ENCODE measurements at places on chromosomes 1 and 21. TPM values are rescaled to one million over a fixed set of nuclear protein-coding genes. Genes with fewer than 3 reads are reported as not detected.

Gene ETV3L
- not detected for polyA plus RNA-seq

Gene FAM151A
- polyA plus RNA-seq, result 13.5 TPM

Gene KLF17
- not detected for polyA plus RNA-seq

Gene CCDC27
- 0.73 TPM for polyA plus RNA-seq

Gene SGIP1
- polyA plus RNA-seq, result 3.5 TPM

Gene FAM72D
- polyA plus RNA-seq, result 0.40 TPM

Gene NECTIN4
- 12.7 TPM for polyA plus RNA-seq

Gene LMOD1
- polyA plus RNA-seq, result 6.4 TPM

Gene GOLT1A
- polyA plus RNA-seq, result 36.0 TPM

Gene SARS1
- 125 TPM for polyA plus RNA-seq

Gene OR2T11
- not detected for polyA plus RNA-seq

Gene WDR64
- not detected for polyA plus RNA-seq

Gene RGSL1
- polyA plus RNA-seq, result not detected

Gene EBNA1BP2
- polyA plus RNA-seq, result 73.7 TPM

Gene PLPPR5
- 0.22 TPM for polyA plus RNA-seq

Gene ATAD3C
- 1.2 TPM for polyA plus RNA-seq

Gene CLDN14
- 2.2 TPM for polyA plus RNA-seq

Gene ACTL8
- not detected for polyA plus RNA-seq

Gene FAM72A
- 1.8 TPM for polyA plus RNA-seq

Gene CLEC20A
- not detected for polyA plus RNA-seq

Gene NGF
- polyA plus RNA-seq, result 0.60 TPM

Gene PALMD
- polyA plus RNA-seq, result 14.0 TPM

Gene DYRK3
- 5.8 TPM for polyA plus RNA-seq

Gene TTLL7
- polyA plus RNA-seq, result 1.9 TPM

Gene ANXA9
- 8.8 TPM for polyA plus RNA-seq

Gene GBP1
- polyA plus RNA-seq, result 12.0 TPM

Gene LRRC38
- 14.0 TPM for polyA plus RNA-seq

Gene IFI44
- 3.1 TPM for polyA plus RNA-seq

Gene ORC1
- polyA plus RNA-seq, result 1.8 TPM

Gene RAB4A
- 54.3 TPM for polyA plus RNA-seq

Gene FAM76A
- 1.8 TPM for polyA plus RNA-seq

Gene FCRL4
- not detected for polyA plus RNA-seq

All from hepatocyte (in vitro differentiated cells).